Spleen (tissue), 13 donors: ENCODE measurements at places on chromosomes 13 and 19. TPM values are rescaled to one million over a fixed set of nuclear protein-coding genes. Genes with fewer than 3 reads are reported as not detected.

DNA sequence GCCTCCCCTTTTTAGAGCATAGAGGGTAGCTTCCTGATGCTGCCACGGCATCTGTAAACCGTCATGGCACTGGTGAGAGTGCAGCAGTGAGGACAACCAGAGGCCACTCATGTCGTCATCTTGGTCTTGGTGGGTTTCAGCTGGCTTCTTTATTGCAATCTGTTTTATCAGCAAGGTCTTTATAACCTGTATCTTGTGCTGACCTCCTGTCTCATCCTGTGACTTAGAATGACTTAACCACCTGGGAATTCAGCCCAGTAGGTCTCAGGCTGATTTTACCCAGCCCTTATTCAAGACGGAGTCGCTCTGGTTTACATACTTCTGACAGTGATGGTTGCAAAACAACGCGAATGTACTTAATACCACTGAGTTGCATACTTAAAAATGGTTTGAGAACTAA, 14.4 kb upstream of the FBN3 start:
- H3K27me3 ChIP-seq: no peaks in the 10 kb centered on the region
- H3K4me3 ChIP-seq: no peak overlapping the region
- no peak for DNase-seq
- peaks cover 2% of the 10 kb centered on the region for H3K4me1 ChIP-seq
- H3K27ac ChIP-seq: no peak overlapping the region
- no peaks in the 10 kb centered on the region for H3K36me3 ChIP-seq

DNA sequence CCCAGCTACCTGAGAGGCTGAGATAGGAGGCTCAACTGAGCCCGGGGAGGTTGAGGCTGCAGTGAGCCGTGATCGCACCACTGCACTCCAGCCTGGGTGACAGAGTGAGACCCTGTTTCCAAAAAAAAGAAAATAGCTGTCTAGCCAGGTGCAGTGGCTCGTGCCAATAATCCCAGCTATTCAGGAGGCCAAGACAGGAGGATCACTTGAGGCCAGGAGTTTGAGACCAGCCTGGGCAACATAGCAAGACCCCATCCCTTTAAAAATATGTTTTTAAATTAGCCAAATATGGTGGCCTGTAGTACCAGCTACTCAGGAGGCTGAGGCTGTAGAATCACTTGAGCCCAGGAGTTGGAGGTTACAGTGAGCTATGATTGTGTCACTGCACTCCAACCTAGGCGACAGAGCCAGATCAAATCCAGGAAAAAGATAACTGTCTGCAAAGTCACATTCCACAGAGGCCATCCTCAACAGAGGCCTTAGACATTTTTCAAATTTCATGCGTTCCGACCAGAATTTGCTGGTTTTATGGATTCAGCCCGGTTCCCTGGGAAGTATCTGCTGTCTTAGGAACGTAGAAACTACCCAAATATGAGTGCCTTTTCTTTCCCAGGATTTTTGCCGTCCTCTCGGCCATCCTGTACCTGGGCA, 58.7 kb upstream of the USE1 start:
- H3K4me1 ChIP-seq: peaks cover 9% of the 10 kb centered on the region
- peaks cover 100% of the 10 kb centered on the region for H3K36me3 ChIP-seq
- H3K4me3 ChIP-seq: no peak overlapping the region
- DNase-seq: no peak
- no peaks in the 10 kb centered on the region for H3K27me3 ChIP-seq
- H3K27ac ChIP-seq: peak overlapping the region; percentile 74

GRCh38 chr13:106494506-106494905, 41.0 kb downstream of the EFNB2 start:
- no peak overlapping the region for H3K4me3 ChIP-seq
- peaks cover 3% of the 10 kb centered on the region for H3K27me3 ChIP-seq
- H3K4me1 ChIP-seq: peaks cover 49% of the 10 kb centered on the region
- H3K27ac ChIP-seq: no peak overlapping the region
- no peak for DNase-seq

DNA sequence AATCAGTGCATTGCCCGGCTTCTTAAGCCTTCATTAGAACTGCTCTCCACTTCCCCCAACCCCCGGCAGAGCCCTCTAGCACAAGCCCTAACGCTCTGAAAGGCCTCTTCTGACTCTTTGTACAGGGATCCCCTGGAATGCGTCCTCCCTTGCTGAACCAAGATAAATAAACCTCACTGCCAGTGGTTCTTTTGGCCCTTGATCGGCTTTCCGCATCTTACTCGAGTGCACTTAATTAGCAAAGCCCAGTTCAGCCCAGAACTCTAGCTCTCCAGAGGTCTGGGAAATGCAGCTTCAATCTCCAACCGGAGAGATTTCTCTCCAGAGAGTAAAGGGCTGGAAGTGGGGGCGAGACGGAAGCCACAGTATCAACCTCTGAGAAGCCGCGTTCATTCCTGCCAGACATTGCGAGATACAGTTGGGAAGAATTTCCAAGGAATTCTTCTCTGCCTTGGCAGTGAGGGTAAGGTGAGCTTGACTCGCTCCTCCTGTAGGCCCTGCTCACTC, 8.7 kb upstream of the ZNF444 start:
- peak overlapping the region; percentile 67 for H3K27ac ChIP-seq
- H3K4me1 ChIP-seq: peaks cover 5% of the 10 kb centered on the region
- H3K27me3 ChIP-seq: no peaks in the 10 kb centered on the region
- no peaks in the 10 kb centered on the region for H3K36me3 ChIP-seq
- no peak for DNase-seq

DNA sequence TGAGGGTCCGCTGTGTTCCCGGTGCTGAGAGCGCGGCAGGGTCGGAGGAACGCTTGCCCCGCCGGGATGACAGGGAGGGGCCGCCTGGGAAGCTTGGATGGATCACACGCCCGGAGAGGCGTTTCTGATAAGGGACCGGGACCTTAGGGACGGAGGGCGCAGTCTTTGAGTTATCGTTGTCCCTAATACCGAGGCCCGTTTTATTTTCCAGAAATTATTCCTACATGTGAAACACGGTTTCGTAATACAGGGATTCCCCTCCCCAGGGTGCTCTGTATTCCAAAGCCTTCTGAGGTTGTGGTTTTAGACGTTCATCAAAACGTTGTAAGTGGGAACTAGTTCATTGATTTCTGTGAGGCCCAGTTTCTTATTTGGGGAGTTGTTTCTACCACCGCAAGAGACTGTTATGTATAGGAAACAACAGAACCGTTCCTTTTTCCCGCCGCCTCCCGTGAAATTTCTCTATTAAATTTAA, 752 bp downstream of the PDCD5 start:
- H3K27me3 ChIP-seq: no peaks in the 10 kb centered on the region
- H3K4me3 ChIP-seq: peak overlapping the region; percentile 90
- peak overlapping the region; percentile 88 for H3K27ac ChIP-seq
- peaks cover 11% of the 10 kb centered on the region for H3K4me1 ChIP-seq

GRCh38 chr13:21147827-21148226, 28.5 kb downstream of the SKA3 start:
- peaks cover 55% of the 10 kb centered on the region for H3K36me3 ChIP-seq
- no peak overlapping the region for H3K4me3 ChIP-seq
- no peaks in the 10 kb centered on the region for H3K27me3 ChIP-seq
- H3K27ac ChIP-seq: no peak overlapping the region
- no peak for DNase-seq

The ZNF66 gene
- 21.3 TPM for total RNA-seq

The SPRY2 gene
- total RNA-seq: 36.3 TPM
